ENCODE measurements at places on chromosomes 3 and 15. TPM values are rescaled to one million over a fixed set of nuclear protein-coding genes. Genes with fewer than 3 reads are reported as not detected.

DNA sequence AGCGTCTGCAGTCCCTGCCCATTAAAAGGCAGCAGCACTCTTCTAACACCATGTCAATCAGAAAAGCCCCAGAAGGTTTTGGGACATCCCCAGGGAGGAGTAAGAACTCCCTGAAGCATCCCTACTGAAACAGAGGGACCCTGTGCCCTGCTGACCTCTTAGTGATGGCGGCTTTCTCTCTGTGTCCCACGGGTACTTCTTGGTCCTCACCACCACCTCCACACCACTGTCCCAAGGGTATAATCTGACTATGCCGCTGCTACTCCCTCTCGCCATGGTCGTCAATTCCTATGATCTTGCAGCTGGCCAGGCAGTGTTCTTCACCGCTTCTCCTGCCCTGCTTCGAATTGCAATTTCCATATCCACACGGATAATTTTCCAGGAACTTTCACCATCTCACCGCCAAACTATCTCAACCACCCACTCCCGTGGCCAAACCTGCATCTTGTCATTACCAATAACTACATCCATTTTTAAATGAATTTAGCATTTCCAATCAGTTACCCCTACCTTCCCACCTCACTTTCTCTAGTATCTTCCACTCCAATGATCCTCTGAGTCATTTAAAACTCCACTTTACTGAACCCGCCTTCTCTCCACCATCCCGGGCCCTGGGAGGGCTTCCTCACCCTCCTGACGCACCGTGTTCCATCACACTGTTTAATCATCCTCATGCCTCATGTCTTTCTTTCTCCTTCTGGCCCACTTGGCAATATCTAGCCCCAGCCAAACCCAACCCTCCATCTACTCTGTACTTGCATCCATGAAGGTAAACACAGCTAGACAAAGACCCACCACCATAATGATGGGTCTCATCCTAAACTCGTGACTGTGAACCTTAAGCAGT, 23.7 kb downstream of the PRR23E start:
- no peak for DNase-seq

GRCh38 chr3:49513494-49514124, 40.7 kb upstream of the BSN start:
- DNase-seq = no peak

- no peak for DNase-seq
These were observed 286.9 kb downstream of the XXYLT1 start for GRCh38 chr3:194984066-194984465.

DNA sequence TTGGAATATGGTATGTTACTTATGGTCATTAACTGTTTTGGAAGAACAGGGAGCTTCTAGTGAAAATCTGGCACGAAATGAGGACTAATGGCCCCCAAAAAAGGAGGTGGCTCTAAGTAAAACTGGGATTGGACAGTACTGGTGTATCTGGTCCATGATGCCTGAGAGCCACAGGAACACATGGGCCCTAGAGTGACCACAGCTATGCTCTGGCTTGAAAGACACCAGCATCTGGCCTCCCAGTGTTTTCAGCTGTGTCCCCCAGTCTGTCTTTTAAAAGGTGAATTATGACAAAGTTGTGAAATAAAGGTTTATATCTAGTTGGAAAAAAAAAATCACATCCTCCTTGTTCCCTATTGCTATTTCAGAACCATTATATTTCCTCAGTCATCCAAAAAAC, 64.5 kb downstream of the GSK3B start:
- no peak for DNase-seq

DNA sequence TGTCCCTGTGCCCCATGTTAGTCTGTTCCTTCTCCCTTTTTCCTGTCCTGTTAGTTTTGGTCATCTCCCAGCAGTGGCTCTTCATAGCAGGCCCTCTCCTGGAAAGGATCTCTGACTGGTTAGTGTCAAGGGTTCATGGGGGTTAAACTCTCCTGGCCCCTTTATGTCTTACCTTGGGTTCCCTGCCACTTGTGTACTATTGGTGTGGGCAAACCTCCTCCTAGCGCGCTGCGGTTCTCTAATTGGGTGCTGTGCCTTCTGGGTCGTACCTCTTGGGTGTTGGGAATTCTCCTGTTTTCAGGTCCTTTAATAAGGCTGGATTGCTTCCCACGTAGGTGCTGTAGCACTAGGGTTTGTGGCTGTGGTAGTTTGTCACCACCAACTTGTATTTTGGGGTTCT, 18.8 kb downstream of the GMPS start:
- no peak for DNase-seq

DNA sequence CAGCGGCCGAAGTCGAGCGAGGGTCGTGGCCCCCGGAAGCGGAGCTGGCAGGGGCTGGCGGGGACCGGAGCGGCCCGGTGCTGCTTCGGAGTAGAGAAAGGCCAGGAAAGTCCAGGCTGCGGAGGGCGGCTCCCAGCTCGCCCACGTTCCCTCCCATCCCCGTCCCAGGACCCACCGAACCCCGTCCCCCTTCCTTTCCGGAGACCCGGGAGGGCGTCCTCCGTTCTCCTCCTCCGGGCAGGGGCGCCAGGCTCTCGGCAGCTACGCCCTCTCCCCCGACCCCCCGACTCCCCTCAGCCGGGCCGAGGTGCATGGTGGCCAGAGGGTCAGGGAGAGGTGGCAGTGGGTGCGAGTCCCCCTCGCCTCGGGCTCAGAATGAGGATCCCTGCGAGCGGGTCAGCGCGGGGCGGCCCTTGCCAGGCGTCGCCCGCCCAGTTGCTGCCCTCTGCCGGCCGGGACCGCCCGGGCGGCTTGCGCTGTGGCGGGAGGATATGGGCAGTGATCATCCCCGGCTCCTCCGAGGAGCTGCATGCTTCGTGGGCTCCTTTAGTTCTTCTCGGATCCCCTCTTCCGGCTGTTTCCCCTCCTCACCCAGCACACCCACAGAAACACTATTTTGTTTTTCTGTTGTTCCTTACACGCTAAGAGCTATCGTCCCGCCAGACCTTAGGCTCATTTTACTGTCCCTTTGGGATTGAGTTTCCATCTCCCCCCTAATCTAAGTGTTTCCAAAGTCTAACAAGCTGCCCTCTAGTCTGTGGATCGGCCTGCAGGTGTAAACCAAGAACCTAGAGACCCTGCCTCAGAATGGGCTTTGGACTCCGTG, 744 bp upstream of the ALDH1A2 start:
- peak; percentile 73 for DNase-seq

DNA sequence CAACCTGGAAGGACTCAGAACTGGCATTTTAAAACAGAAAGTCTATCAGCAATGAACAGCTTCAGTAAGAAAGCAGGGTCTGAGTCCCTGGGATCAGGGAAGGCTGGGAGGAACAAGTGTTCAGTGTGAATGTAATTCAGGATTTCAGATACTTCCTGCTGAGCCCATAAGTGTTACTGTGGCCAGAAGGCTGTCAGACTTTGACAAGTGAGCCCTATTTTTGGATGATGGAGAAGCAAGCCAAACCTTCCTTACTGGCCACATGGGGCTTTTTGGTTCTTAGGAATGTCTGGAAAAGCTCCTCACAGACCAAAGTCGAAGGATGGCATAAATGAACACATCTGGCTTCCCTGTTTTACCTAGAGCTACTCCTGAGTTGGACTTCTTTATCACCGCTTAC, 157.2 kb downstream of the BBX start:
- no peak for DNase-seq

DNA sequence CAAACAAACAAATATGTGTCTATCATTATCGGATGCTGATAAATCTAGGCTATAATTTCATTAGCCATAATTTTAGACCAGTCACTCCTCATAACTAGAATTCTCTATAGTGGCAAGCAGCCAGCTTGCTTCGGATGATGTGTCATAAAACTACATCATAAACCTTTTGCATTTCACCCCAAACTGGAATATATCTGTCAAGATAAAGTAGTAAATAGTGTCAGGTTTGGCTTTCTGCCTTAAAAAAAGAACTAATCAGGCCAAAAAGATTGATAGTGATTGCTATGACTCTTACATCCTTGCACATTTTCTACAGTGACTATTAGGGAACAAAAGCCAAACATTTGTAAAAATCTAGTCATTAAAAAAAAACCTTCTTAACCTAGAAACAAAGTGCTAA, 51.0 kb downstream of the DPPA2 start:
- no peak for DNase-seq

- no peak for DNase-seq
These were observed 234.7 kb downstream of the CDIN1 start for GRCh38 chr15:36814105-36814504.

DNA sequence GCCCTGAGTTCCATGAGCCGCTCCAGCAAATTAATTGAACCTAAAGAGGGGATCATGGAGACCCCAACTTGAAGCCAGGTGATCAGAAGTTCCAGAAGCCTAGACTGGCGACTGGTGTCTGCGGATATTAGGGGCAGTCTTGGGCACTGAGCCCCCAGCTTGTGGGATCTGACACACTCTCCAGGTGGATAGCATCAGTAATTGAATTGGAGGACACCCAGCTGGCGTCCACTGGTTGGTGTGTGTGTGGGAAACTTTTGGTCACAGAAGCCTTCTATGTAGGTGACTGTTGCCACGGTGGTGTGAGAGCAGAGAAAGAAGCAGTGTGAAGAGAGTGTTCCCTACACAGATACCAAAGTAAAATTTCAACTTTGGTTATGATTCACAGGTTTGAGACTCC, 106.0 kb upstream of the ADPGK start:
- DNase-seq = no peak

DNA sequence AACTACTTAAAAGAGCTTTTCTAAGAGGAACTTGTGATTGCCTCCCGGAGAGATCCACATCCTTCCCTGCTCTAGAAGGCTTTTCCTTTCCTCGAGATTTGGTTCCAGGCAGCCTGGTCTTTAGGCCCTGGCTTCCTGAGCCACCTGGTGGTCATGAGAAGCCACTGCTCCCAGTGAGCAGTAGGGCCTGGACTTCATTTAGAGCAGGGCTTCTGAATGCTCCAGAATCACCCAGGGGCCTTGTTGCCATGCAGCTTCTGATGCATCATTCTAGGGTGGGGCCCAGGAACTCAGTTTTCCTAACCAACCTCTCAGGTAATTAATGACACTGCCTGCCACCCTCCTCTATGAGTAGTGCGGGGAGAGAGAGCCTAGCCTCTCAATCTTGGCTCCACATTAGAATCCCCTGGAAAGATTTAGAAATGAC, 29.6 kb downstream of the PSMD6 start:
- DNase-seq = peak; percentile 72

GRCh38 chr3:108879915-108880314, 57.3 kb downstream of the TRAT1 start:
- peak; percentile 18 for DNase-seq

- DNase-seq = no peak
These were observed 330.9 kb downstream of the ERC2 start for GRCh38 chr3:56137415-56137814.

GRCh38 chr15:80891006-80891405, 98.6 kb downstream of the MESD start:
- no peak for DNase-seq

DNA sequence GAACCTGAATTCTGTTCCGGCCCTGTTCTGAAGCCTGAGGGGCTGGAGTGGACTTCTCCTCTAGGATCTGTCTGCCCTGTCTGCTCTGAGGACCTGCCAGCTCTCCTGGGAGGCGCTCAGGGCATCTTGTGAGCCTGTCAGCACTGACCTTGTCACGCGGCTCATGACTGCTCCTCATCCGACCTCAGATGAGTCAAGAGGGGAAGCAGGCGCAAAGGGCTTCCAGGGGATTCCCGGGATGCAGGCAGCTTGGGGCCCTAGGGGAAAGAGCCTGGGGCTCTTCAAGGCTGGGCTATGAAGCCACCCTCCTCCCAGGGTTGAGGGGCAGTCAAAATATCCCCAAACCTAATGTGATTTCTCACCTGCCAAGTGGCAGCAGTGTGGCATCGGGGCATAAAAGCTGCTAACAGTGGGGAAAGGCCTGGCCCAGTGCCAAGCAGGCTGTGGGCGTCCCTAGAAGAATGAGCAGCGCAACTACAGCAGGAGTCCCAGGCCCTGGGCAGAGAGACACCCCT, 27.6 kb upstream of the ANKDD1A start:
- no peak for DNase-seq

DNA sequence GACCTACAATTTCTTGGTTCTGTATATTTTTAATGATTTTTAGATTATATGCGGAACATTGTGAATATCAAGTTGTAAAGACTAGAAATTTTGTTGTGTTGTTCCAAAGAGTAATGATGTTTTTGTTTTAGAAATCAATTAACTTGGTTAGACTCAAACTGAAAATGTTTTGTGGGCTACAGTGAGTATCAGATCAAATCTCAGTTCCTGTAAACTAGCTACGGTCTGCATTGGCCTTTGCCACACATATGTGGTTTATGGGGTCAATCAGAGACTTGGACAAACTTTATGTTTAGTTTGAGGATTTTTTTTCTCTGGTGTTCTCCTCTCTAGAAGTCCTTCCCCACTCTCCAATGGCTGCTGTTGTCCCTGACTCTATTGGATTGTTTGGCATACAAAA, 308.0 kb upstream of the THRB start:
- DNase-seq = no peak

DNA sequence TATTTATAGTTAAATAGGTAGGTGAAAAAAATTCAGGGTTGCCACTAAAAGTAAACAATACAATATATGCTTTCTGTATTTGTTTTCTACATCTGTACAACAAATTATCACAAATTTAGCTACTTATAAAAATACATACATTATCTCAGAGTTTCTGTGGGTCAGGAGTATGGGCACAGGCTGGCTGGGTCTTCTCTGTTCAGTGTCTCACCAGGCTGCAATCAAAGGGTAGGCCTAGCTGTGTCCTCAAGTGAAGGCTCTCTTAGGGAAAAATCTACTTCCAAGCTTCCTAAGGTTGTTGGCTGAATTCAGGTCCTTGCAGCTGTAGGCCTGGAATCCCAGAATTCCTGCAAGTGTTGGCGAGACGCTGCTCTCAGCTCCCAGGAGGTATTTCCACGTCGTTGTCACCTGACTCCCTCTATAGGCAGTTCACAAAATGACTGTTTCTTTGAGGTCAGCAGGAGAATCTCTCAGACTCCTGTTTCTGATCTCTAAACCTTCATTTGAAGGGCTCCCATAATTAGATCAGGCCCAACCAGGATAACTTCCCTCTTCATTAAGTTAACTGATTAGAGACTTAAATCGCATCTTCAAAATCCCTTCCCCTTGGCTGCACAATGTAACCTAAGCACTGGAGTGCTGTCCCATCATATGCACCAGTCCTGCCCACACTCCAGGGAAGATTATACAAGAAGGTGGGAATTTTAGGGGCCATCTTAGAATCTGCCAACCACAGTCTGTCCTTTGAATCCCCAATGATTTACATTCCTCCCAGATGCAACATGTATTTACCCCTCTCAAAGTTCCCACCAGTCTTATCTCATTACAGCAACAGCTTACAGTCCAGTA, 296.6 kb downstream of the SUCLG2 start:
- DNase-seq = peak; percentile 72

GRCh38 chr3:74267588-74268184, 346.8 kb downstream of the CNTN3 start:
- peak; percentile 47 for DNase-seq

- no peak for DNase-seq
These were observed 1.5 kb downstream of the WHAMM start for GRCh38 chr15:82810890-82811426.

TNFAIP8L3 gene
- 0.25 TPM for total RNA-seq

CRYBG3 gene
- 12.6 TPM for total RNA-seq

STRA6 gene
- total RNA-seq = 20.1 TPM

ISLR2 gene
- 8.9 TPM for total RNA-seq

POPDC2 gene
- total RNA-seq = 0.53 TPM

PP2D1 gene
- not detected for total RNA-seq

ACKR2 gene
- total RNA-seq = 0.41 TPM

SYNPR gene
- 0.85 TPM for total RNA-seq

GOLGA8S gene
- 0.22 TPM for total RNA-seq

CIB2 gene
- 45.2 TPM for total RNA-seq

ABHD17C gene
- 29.0 TPM for total RNA-seq
